Neuronal stem cell (in vitro differentiated cells): ENCODE measurements at places on chromosomes 2 and 18.

- H3K27me3 ChIP-seq, result no peaks in the 10 kb centered on the region
- H3K4me1 ChIP-seq, result no peaks in the 10 kb centered on the region
- DNase-seq, result no peak
- H3K4me3 ChIP-seq, result no peak overlapping the region
- H3K36me3 ChIP-seq, result no peaks in the 10 kb centered on the region
Measured at GRCh38 chr2:24009367-24009679, 562 bp upstream of the MFSD2B start.

DNA sequence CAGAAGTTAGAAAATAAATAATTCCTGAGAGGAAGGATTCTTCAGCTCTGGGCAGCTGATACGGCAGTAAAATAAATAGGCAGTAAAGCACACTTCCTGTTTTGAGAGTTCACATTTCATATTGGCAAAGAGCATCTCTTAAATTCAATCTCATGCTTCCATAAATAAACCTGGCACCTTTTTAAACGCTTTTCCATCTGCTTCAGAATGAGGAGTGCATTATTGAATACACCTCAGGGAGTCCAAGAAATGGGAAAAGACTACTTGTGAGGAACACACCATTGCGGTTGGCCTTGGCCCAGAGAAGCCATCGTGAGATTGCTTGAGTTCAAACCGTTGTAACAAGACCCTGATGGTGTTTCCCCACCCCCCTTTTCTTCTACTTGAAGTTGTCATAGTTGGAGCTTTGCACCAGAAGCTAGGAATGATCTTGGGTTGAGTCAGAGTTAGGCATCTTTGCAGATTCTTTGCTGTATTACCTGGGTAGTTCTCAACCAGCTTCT is 123.9 kb downstream of the RDH14 start:
- H3K27ac ChIP-seq, result no peak overlapping the region
- H3K27me3 ChIP-seq, result no peaks in the 10 kb centered on the region
- H3K4me3 ChIP-seq, result no peak overlapping the region
- peaks cover 1% of the 10 kb centered on the region for H3K4me1 ChIP-seq
- no peaks in the 10 kb centered on the region for H3K36me3 ChIP-seq

DNA sequence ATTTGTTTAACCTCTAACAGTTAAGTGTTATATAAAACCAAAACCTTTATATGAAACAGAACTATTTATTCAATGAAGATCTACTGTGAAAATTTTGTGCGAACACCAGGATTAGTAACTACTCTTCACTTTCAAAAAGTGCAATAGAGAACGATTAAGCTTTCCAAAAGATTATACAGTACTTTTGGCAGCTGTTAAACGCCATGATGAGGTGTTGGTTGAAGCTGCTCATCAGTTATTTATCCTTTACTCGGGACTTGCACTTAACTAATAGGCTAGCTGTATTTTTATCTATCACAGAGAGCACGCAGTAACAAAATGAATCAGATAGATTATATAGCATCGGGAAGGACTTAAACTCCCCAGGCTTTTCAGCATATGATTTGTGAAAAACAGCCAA is 113.6 kb downstream of the GCA start:
- H3K27me3 ChIP-seq, result no peaks in the 10 kb centered on the region
- no peak overlapping the region for H3K4me3 ChIP-seq
- no peak for DNase-seq
- no peaks in the 10 kb centered on the region for H3K4me1 ChIP-seq
- H3K27ac ChIP-seq, result no peak overlapping the region

GRCh38 chr18:8741532-8741931 is 36.2 kb downstream of the MTCL1 start:
- no peaks in the 10 kb centered on the region for H3K27me3 ChIP-seq
- H3K36me3 ChIP-seq, result no peaks in the 10 kb centered on the region
- H3K4me1 ChIP-seq, result peaks cover 7% of the 10 kb centered on the region
- no peak for DNase-seq
- no peak overlapping the region for H3K4me3 ChIP-seq
- no peak overlapping the region for H3K27ac ChIP-seq

GRCh38 chr2:237403024-237403882 is 10.7 kb downstream of the COL6A3 start:
- no peaks in the 10 kb centered on the region for H3K27me3 ChIP-seq
- no peak overlapping the region for H3K27ac ChIP-seq
- H3K36me3 ChIP-seq, result no peaks in the 10 kb centered on the region
- no peaks in the 10 kb centered on the region for H3K4me1 ChIP-seq

DNA sequence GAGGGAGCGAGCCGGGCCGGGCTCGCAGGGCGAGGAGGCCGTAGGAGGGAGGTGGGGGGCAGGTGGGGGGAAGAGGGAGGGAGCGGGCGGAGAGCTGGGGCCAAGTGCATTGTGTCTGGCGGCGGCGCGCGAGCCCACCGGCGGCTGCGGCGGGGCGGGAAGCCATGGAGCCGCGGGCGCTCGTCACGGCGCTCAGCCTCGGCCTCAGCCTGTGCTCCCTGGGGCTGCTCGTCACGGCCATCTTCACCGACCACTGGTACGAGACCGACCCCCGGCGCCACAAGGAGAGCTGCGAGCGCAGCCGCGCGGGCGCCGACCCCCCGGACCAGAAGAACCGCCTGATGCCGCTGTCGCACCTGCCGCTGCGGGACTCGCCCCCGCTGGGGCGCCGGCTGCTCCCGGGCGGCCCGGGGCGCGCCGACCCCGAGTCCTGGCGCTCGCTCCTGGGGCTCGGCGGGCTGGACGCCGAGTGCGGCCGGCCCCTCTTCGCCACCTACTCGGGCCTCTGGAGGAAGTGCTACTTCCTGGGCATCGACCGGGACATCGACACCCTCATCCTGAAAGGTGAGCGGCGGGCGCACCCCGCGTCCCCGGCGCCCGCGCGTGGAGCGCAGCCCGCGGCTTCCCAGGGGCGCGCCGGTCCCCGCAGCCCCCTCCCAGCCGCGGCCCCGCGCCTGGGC is at the start of gene TMEM178A:
Gene TMEM178A (plus strand): TSS at position 107 of the 680 bp plus-strand sequence. CDS start 58 bp downstream, at position 165.
- H3K27me3 ChIP-seq, result no peaks in the 10 kb centered on the region
- no peaks in the 10 kb centered on the region for H3K36me3 ChIP-seq
- H3K4me1 ChIP-seq, result peaks cover 2% of the 10 kb centered on the region
- H3K4me3 ChIP-seq, result peak within 1 kb of the TSS; percentile 75
- no peak within 1 kb of the TSS for H3K27ac ChIP-seq

- H3K27ac ChIP-seq, result no peak overlapping the region
- H3K27me3 ChIP-seq, result no peaks in the 10 kb centered on the region
- no peaks in the 10 kb centered on the region for H3K36me3 ChIP-seq
- no peak overlapping the region for H3K4me3 ChIP-seq
- no peak for DNase-seq
Measured at GRCh38 chr2:158144914-158145625, 43.4 kb downstream of the UPP2 start.

DNA sequence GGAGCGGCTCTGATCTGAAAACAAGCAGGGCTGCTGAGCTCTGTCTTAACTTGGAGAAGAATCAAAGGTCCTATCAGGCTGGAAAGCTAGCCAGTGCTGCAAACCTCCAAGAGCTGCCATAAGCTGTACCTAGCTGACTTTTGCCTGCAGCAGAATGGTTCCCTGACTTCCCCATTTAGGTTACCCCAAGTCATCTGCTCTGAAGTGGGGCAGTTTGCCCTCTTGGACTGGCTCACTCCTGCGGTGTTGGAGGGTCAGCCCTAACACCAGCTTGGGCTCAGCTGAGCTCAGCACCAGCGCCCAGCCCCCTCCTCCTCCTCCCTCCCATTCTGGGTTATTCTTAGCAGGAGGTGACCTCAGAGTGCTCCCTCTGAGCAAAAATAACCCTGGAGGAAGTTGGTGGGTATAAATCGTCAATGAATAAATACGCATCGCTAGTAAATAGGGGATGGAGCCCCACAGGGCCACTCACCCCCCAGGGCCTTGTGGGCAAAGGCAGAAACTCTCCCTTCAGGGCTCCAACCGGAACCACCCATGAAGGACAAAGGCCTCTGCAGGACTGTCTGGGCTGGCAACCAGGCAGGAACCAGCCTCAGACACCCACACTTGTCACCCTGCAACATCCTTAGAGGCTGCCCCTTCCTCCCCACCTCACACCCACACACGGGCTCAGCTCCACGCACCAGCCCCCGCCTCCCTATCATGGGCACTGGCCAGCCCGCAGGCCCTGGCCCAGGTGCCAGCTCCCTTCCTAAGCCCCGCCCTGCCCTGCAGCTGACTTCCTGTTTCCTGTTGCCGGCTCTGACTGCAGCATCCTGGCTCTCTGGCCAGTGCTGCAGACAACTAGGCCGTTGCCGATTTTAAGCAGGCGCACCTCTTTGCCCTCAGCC is 46.9 kb downstream of the DNMT3A start:
- no peak overlapping the region for H3K4me3 ChIP-seq
- H3K36me3 ChIP-seq, result no peaks in the 10 kb centered on the region
- no peaks in the 10 kb centered on the region for H3K27me3 ChIP-seq

- no peak for DNase-seq
- H3K27ac ChIP-seq, result no peak overlapping the region
- no peaks in the 10 kb centered on the region for H3K27me3 ChIP-seq
- no peaks in the 10 kb centered on the region for H3K36me3 ChIP-seq
- H3K4me3 ChIP-seq, result no peak overlapping the region
Measured at GRCh38 chr2:175730050-175730449, 272.0 kb downstream of the LNPK start.

GRCh38 chr2:112433932-112434730 is 686 bp upstream of the RGPD8 start:
- no peaks in the 10 kb centered on the region for H3K36me3 ChIP-seq
- H3K4me1 ChIP-seq, result no peaks in the 10 kb centered on the region
- no peak for DNase-seq

DNA sequence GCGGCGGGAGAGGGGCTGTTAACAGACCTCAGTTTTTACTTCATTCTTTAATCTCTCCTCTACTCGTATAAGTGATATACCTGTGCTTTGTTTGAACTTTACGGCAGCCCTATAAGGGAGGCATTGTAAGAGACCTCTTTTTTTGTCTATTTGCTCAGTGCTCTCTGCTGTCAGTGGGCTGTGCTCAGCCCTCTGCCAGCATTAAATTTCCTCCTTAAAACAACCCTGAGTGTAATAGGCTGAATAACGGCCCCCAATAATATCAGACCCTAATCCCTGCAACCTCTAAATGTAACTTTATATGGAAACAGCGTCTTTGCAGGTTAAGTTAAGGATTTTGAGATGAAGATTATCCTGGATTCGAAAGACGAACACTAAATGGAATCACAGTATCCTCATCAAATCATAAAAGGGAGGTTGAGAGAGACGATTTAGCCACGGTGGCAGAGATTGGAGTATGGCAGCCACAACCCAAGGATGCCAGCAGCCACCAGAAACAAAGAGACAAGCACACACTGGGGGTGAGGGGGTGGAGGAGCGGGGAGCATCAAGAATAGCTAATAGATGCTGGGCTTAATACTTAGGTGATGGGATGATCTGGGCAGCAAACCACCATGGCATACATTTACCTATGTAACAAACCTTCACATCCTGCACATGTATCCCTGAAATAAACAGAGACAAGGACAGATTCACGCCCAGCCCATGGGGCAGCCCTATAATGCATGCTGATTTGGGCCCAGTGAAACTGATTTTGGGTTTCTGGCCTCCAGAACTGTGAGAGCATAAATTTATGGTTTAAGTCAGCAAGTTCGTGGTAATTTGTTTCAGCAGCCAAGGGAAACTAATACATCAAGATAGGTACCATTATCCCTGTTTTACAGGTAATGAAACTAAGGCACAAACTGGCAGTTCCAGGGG is 894 bp upstream of the FARSB start:
- no peak for DNase-seq
- no peaks in the 10 kb centered on the region for H3K27me3 ChIP-seq
- H3K4me1 ChIP-seq, result no peaks in the 10 kb centered on the region
- H3K4me3 ChIP-seq, result peak overlapping the region; percentile 79
- H3K27ac ChIP-seq, result no peak overlapping the region

GRCh38 chr2:167420211-167420610 is 531.9 kb downstream of the XIRP2 start:
- H3K4me1 ChIP-seq, result peaks cover 6% of the 10 kb centered on the region
- no peak overlapping the region for H3K4me3 ChIP-seq
- DNase-seq, result no peak
- no peaks in the 10 kb centered on the region for H3K27me3 ChIP-seq

DNA sequence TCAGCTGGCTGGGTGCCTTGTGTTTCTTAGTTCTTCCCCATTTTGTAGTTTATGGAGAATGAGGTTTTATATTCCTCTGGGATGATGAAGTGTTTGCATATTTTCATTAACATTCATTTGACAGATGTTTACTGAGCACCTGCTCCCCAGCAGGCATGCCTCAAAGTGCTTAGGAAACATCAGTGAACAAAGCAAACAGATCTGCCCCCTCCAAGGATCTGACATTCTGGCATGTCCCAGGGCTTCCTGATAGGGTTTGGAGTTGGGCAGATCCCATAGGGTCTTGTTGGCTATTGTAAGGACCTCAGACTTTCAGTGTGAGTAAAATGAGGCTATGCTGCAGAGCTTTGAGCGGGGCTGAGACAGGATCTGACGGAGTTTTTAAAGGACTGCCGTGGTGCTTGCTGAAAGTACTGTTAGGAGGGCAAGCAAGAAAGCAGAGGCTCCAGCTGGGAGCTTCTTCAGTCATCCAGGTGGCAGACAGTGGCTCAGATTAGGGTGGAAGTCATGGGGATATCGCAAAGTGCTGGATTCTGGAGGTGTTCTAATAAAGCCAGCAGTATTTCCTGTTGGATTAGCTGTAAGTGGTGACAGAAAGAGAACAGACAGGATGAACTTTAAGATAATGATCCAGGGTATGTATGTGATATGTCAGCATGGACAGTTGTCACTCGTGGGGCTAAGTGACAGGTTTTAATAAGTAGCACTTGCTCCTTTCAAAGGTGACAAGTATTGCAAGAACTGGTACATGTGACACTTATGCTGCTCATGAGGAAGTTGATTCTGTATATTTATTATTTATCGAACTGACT is 11.3 kb upstream of the IAH1 start:
- H3K4me1 ChIP-seq, result no peaks in the 10 kb centered on the region
- H3K27me3 ChIP-seq, result no peaks in the 10 kb centered on the region
- peaks cover 18% of the 10 kb centered on the region for H3K36me3 ChIP-seq
- H3K4me3 ChIP-seq, result no peak overlapping the region
- no peak overlapping the region for H3K27ac ChIP-seq

DNA sequence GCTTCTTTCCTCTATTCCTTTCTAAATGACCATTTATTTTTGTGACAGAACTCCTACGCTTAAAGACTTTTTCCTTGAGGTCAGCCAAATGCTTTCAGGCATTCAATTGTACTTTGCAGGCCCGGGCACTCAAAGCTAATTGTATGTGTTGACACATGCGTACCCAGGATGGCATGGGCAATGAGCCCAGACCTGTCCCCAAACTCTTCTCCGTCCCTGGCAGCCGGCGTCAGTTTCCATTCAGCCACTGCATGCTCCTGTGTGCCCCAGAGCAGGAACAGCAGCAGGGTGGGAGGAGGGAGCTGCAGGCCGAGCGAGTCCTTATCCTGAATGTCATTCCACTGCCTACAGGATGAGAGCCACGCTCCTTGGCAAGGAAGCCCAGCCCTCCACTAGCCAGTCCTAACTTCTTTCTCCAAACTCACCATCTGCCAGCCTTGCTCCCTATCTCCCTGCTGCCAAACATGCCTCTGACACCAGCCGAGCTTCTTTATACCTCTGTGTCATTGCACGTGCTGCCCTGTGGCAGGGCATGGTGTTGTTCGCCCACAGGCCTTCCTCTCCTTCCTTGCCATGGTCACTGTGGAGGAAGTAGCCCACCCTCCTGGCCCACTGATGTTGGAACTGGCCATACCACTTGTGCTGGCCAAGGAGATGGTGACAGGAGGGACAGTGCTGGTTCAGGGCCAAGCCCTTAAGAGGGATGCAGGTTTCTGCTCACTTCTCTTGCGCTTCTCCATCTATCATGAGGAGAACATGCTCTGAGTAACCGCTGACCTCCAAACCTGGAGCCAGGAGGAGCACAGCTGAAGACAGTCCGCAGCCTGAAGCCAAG is 116.9 kb upstream of the FHL2 start:
- H3K27me3 ChIP-seq, result no peaks in the 10 kb centered on the region
- peak overlapping the region; percentile 24 for H3K4me3 ChIP-seq
- no peaks in the 10 kb centered on the region for H3K4me1 ChIP-seq
- DNase-seq, result no peak
